ENCODE measurements at places on chromosomes 2 and 18.

DNA sequence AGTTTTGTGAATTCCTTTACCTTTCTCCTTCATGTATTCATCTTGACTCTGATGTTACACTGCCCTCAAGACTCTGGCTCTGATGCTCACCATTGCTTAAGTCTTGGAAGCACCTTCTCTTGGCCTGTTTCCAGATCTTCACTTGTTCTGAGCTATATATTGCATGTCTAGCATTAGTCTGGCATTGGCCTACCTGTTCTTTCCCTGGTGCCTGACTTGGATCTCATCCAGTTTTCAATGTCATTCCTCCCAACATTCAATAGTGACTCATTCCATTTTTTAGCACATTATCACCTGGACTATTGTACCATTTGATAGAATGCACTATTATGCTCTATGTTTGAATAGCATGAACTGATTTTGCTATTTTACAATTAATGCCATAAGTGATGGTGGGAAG is 127.3 kb upstream of the NYAP2 start:
- no peak for DNase-seq

DNA sequence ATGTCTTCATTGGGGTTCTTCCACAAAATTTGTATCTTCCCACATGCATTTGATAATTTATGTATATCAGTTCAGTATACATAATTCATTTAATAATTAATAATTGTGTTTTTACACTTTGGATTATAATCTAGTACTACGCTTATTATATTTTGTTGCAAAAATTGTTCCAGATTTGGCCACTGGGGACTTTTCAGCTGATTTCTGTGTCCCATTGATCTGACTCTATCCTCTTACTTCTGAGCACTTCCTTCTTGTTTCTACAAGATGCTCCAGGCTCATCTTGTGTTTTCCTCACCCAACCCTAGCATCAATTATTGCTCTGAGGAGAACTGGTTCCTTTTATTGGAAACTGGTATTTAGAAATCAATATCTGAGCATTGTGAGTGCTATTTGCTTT is 215.3 kb upstream of the CDH19 start:
- no peak for DNase-seq

DNA sequence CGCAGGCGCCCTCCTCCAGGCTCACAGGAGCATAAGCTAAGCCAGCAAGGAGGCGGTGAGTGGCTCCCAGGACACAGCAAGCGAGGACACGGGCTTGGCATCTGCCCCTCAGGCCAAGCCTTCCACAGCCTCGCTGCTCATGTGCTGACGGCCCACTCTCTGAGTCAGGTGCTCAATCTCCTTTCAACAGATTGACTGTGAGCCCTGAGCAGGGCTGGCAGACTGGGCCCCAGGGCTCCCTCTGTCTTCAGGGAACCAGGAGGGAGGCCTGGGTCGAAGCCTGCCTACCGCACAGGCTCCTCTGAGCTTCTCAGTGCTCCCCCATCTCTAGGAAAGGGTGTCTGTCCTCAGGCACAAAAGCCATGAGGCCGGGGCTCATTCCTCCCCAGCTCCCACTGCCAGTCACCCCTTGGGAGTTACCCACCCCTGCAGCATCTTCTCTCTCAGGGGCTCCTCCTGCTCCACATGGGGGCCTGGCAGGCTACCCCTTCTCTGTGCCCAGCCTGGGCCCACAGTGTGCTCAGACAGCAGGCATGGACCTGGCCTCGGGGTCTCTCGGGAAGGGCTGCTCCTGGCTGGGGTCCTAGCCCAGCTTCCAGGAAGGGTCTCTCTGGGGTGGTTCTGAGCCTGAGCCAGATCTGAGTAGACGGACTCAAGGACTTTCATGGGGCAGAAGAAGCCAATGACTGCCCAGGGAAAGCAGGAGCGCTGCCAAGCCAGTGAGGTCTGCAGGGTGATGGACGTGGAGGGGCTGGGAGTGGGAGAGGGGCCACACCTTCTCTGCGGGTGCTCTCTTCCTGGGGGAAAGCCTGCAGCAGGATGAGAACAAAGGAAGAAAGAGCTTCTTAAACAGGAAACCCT is 138.0 kb upstream of the GPC1 start:
- no peak for DNase-seq

GRCh38 chr2:48946449-48947048 is 191.0 kb upstream of the LHCGR start:
- DNase-seq: peak; percentile 69

DNA sequence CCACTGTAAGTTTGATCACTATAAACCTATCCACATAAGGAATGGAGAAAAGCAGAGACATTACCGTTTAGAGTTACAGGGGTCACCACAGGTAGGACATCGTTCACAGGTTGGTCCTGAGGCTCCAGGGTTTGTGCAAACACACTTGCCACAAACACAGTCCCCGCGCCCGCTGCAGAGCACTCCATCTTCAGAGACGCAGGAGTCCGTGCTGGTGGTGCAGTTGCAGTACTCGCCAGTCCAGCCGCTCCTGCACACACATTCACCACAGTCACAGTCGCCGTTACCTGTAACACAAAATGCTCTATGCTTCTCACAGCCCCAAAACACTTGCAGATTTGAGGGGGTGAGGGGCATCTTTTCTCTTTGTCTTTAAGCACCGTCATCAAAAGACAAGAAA is 63.9 kb upstream of the PLA2R1 start:
- DNase-seq: no peak

- no peak for DNase-seq
Observed at GRCh38 chr2:25447018-25447417, 105.3 kb upstream of the DNMT3A start.

- no peak for DNase-seq
Observed at GRCh38 chr18:5144629-5145028, 52.4 kb downstream of the AKAIN1 start.

DNA sequence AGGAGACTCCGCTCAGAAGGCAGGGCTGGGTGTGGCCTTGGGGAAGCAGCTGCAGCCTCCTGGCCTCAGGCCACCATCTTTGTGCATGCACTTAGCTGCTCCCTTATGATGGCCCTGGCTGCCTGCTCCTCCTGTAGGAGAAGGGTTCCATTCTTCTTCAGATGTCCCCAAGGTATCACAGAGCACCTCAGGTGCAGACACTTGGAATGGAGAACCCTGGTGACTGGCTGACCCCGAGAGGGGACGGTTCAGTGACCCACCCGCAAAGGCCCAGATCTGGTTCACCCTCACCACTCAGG is 9.6 kb downstream of the GPAT2 start:
- no peak for DNase-seq

GRCh38 chr2:96528700-96529375 is 7.7 kb upstream of the ARID5A start:
- DNase-seq: no peak

- DNase-seq: no peak
Observed at GRCh38 chr18:26893996-26894395, 28.5 kb upstream of the AQP4 start.

GRCh38 chr2:215140166-215140707 is 1.8 kb upstream of the ABCA12 start:
- DNase-seq: no peak

GRCh38 chr2:109279243-109279860 is 150.3 kb downstream of the SH3RF3 start:
- no peak for DNase-seq

DNA sequence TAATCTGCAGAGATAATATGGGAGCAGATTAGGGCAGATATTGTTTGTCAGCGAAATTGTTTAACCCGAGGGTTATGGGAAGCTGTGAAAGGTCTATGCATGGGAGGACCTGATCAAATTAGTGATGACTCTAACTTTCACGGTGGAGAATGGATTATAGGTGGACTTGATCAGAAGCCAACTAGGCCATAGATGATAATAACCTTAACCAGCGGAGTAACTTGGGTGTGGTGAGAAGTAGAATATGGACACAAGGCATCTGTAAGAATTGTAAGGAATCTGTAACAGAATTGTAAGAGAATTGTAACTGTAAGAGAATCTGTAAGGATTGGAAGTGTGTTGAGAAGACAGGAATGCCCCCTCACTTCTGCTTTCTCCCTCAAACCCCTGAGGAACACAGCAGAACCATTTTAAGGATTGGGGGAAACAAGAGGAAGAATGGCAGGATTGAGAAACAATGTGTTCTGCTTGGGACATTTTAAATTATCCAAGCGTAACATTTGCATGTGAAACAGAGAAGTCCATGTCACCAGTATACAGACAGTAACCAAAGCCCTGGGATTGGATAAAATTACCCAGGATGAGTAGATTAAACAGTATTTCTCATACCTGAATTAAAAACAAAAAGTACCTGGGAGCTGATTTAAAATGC is 14.9 kb upstream of the SLC39A10 start:
- no peak for DNase-seq

DNA sequence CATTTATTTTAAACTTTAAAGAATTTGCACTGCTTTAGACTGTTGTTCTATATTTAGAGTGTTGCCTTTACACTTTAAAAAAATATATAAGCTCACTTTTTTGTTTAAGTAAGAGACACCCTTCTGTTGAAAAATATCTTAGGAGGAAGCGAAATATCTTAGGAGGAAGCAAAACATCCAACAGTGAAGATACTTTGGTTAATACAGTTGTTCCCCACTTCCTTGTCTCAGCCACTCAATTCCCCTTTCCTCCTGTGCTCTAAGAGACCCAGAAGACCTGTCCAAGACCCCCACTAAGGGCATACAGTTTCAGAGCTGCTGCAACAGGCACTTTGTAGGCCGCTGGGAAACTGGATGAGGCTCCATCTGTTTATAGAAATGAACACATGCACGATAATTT is 5.7 kb downstream of the SERPINB8 start:
- DNase-seq: no peak

DNA sequence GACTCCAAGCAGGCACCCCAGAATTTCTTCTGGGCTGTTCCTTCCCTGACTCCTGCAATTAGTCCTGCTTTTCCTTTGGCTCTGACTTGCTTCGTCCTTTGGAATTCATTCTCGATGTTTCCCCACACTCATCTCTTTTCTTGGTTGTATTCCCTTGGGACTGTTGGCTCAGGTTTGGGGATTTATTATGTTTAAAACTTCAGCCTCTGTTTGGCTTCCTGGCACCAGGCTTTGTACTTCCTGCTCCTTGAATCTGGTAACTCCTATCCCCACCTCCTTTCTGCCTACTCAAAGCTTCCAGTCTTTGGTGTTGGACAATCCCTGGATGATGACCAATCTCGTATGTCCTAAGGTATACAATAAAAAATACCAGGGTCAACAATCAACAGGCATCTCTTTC is 1.8 kb upstream of the KCNE4 start:
- no peak for DNase-seq

- DNase-seq: no peak
Observed at GRCh38 chr2:231494669-231495068, 30.4 kb upstream of the NCL start.

- DNase-seq: no peak
Observed at GRCh38 chr2:216394881-216395280, 17.4 kb upstream of the SMARCAL1 start.

DNA sequence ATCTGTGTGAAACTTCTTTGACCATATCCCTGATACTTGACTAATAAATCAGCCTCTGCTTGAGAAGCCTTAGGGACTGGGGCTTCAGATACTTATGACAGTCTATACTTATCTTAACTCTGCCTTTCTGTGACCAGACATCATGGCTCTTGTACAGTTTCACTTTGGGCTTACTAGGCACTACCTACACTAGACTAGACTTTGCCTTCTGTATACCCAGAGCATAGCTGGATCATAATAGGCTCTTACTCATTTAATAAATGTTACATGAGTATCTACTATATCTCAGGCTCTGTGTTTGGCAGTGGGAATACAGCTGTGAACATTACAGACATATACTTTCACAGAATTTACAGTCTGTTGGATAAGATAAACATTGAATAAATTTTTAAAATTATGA is 9.0 kb downstream of the UGP2 start:
- DNase-seq: no peak

DNA sequence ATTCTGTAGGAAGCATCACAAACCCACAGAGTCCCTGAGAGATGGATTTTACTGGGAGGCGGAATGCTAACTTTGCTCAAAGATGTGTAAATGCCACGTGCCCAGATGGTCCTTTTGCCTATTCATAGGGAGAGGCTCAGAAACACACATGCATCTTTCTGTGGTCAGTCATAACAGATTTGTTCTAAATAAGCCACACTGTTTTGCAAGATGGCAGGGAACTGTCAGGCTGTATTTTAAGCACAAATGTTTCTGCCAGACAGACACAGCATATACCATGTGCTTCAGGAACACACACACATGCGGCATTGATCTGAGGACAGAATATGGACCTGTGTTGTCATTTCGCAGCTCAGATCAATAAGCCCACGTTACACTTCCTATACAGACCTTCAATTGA is 312.0 kb downstream of the GPD2 start:
- DNase-seq: no peak

DNA sequence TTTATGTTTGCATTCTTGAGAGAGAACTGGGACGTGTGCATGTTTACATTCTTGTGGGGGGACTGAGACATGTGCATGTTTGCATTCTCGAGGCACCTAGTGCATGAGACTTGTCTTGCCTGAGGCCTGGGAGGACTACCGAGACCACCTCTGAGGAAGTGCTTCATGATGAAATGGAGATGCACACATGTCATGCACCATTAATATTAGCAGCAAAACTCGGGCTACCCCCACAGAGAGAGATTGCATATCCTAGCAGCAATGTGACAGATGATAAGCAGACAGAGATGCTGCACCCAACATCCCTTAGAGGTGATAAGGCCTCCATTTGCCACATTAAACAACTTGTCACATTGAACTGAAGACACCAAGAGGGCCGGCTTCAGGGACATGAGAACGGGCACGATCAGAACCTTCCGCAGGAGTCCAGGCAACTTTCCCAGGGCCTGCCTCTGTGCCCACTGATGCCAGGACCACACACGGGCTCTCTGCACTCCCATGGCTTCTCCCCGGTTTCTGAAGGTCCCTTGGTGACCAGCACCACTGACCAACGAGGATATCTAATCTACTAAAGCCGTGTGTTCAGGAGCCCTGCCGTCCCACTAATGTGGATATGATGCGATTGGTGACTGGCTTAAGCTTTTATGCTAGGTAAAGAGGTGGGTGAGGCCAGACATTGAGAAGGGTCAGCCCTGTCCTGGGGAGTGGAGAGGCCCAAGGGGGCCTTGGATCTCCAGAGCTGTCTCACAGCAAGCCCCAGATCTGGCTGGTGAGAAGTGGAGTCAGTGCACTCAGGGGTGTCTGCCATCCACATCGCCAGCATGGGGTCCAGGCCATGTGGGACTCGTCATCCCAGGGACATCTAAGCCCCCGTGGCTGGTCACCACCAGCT is 208.3 kb downstream of the NDUFA10 start:
- DNase-seq: no peak

- no peak for DNase-seq
Observed at GRCh38 chr2:59572227-59572626, 981.2 kb downstream of the BCL11A start.

DNA sequence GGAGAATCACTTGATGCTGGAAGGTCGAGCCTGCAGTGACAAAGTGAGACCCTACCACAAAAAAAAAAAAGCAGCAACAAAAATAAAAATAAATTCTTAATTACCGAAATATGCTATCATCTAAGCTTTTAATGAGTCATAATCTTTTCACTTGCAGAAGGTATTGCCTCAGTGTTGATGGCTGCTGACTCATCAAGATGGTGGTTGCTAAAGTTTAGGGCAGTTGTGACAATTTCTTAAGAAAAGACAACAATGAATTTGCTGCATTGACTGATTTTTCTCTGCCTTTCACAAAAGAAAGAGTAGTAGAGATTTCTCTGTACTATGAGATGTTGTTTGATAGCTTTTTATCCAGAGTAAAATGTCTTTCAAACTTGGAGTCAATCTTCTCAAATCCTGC is 1809.0 kb downstream of the SUCLG1 start:
- DNase-seq: no peak

Measured in NCI-H2081 treated with DMSO at 0.1 percent for 48 hours (cell line).